ENCODE measurements at places on chromosomes 12 and 14.

GRCh38 chr12:16086462-16086861, 175.3 kb downstream of the DERA start:
- no peak for ATAC-seq

- ATAC-seq: no peak
Observed at GRCh38 chr12:127280393-127281275, 986.3 kb upstream of the TMEM132C start.

DNA sequence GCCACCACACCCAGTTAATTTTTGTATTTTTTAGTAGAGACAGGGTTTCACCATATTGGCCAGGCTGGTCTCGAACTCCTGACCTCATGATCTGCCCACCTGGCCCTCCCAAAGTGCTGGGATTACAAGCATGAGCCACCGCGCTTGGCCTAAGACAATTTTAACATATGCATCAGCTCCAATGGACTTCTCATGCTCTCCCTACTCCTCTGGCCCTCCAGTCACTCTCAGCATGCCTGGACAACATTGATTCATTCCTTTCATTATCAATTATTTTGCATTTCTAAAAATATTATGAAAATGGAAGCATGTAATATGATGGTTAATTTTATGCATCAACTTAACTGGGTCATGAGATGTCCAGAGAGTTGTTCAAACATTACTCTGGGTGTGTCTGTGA, 469.1 kb upstream of the TMEM132C start:
- no peak for ATAC-seq

GRCh38 chr12:90870971-90871725, 83.8 kb downstream of the CCER1 start:
- peak; percentile 19 for ATAC-seq

- peak; percentile 78 for ATAC-seq
Observed at GRCh38 chr14:100440207-100440631, 117.1 kb downstream of the SLC25A47 start.
